Cardiac fibroblast (primary cell): ENCODE measurements at places on chromosomes 11 and 22.

DNA sequence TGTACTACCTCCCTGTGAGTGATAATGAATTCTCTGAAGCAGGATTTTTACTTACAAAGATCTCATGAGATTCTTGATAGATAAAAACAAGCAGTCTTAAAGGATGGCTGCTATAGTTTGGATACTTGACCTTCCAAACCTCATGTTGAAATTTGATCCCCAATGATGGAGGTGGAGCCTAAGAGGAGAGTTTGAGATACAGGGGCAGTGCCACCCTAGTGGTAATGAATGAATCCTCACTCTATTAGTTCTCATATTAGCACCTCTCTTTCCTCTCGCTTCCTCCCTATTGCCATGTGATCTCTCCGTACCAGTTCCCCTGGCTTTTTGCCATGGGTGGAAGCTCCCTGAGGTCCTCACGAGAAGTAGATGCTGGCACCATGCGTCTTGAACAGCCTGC, 37.9 kb upstream of the OR8B8 start:
- no peak for DNase-seq

- peak; percentile 56 for DNase-seq
These were observed 2.7 kb downstream of the SIK3 start for GRCh38 chr11:117095284-117096161.

GRCh38 chr11:61091373-61092279, 10.7 kb upstream of the CD5 start:
- peak; percentile 18 for DNase-seq

DNA sequence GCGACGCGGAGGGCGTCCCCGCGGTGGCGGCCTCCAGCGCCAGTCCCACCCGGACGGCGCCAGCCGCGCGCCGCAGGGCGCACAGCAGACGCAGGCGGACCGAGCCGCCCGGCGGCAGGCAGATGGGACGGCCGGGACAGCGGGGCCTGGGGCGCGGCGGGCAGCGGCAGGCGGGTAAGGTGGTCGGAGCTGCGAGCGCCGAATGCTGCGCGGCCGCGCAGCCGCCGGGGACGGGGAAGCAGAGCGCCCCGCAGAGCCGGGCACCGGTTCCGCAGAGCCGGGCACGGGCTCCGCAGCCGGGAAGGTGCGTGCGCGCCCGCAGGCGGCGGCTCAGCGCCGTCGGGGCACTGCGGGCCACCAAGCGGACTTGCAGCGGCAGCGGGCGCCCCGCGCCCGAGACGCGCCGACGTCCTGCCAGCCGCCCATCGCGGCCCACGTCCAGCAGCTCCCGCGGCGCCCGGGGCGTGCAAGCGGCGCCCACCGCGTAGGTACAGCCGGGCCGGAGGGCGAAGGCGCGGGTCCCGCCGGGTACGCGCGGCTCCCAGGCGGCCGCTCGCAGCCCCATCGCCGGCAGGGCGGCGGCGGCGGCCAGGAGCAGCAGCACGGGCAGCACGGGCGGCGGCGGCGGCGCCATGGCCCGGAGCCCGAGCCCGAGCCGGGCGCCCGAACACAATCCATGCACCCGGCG, 739 bp downstream of the CELSR1 start:
- DNase-seq: no peak

GRCh38 chr11:19656140-19656541, 56.5 kb upstream of the NAV2 start:
- no peak for DNase-seq

DNA sequence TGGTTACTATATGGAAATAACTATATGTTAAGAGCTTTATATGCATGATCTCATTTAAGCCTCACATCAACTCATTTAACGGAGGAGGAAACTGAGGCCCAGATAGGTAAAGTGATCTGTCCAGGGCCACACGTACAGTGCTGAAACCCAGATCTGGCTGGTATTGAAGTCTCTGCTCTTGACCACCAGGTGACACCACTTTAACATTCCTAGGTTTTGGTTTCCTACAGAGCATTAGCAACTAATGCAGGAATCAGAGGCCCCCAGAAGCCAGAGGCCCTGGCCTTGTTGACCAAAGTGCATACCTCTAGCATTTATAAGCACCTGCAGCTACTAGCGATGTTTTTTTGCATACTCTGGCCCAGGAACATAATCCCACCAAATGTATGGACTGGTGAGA, 12.9 kb upstream of the LIMK2 start:
- no peak for DNase-seq

DNA sequence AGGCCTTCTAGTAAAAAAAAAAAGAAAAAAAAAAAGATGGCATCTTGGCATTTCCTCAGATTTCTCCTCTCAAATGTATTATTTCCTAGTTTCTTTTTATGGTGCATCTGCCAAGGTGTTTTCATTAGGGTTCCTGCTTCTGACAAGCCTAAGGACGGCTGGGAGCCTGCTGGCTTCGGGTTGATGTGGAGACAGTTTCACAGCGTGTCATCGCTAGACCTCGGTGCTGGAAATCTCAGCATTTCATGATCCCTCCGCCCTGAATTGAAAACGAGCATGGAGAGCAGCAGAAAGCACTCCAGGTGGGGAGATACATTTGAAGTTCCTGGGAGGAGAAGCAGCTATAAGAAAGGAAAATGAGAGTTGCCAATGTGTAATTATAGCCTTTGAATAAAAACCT, 283.9 kb upstream of the CNTN5 start:
- DNase-seq: no peak
